ENCODE measurements at places on chromosomes 11 and 22.
A peak's percentile ranks its signal among the peaks of the same experiment; 100 is the strongest.

- no peak for DNase-seq
Observed at GRCh38 chr11:73946798-73947458, 3.9 kb upstream of the DNAJB13 start.

DNA sequence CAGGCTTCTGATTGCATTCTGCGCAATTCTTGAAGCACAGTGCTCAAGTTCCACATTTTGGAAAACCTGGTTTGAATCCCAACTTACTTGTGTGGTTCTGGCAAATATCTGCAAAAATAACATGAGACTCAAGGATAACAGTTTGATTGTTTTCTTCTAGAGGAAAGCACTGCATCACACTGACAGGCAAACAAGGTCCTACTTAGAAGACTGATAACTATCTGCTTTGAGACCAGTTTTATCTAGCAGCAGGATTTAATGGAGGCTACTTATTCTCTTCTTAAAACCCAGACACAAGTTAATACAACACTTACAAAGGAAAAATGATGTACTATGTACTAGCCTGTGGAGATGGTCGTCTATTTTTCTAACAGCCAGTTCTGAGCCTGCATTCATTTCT is 41.4 kb downstream of the RIC3 start:
- DNase-seq: no peak

- DNase-seq: peak; percentile 29
Observed at GRCh38 chr11:88484873-88485621, 147.5 kb upstream of the CTSC start.

GRCh38 chr11:61910187-61911127 is 6.9 kb downstream of the RAB3IL1 start:
- DNase-seq: no peak

DNA sequence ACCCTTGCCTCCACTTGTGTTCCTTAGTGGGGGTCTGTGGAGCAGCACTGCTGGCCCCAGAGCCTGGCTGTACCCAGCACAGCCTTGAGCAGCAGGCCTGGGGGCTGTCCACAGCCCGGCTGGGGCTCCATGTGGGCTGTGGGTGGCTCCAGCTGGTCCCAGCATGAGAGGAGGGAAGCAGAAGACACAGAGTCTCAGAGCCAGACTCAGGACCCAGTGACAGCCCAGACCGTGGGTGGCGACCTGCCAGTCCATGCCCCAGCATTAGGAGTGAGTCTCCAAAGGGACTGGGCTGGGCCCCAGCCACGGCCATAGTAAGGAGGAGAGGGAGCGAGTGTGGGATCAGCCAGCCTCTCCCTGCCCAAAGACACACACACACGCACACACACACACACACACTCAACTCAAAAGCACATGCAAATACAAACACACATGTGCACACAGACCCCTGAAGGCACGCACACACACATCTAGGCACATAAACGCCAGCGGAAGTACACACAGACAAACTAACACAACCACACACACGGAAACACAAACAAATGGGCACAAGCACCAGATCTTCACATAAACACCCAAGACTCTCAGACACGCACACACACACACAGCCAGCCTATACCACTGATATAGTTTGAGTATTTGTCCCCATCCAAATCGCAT is 16.7 kb upstream of the LRRC10B start:
- no peak for DNase-seq

- DNase-seq: peak; percentile 68
Observed at GRCh38 chr11:75325713-75326438, 25.6 kb downstream of the ARRB1 start.

DNA sequence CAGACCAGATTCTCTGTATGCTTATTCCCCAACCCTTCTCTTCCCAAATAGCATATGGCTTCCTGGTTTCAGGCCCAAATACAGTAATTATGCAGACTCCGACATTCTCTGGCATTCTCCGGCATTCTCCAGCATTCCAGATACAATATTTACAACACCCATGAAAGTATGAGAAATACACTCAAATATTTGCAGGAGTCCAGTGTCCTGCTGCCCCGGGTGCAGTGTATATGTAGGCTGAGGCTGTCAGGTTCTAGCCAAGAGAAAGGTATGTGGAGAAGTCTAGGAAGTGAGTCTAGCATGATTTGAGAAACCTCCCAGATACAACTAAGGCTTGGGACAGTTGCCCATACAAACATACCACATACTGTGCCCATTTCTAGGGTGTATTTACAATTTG is 160.7 kb downstream of the SOX6 start:
- DNase-seq: no peak

DNA sequence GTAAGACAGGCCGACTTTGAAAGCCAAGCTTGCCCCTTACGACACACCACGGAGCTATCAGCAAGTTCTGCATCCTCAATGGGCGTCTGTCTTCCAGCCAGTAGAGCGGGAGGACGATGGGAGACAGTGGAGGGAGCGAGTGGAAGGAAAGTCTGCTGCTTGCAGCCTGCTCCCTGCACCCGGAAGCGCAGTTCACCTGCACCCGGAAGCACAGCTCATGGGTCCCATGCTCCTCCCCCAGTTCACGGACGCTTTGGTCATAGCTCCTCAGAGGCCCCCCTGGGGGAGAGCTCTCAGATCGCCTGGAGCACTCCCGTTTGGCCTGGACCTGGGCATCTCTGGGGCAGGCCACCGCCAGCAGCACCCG is 51.3 kb downstream of the FBLN1 start:
- no peak for DNase-seq

GRCh38 chr11:75557666-75558494 is 4.2 kb upstream of the SERPINH1 start:
- no peak for DNase-seq

DNA sequence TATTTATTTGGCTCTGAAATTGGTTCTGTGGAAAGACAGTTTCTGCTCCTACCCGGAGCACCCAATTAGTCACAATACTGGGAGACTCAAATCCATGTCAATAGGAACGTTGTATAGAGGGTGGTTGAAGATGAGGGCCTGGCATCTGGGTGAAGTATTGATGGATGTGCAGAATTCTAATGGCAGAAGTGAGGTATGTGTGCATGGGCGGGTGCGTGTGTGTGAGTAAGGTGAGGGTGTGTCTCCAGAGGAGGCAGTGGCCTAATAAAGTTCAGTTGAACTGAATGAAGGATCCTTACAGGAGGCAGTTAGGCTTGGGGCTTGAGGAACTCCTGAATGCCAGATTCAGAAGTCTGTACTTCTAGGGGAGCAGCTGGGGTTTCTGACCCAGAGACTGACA is 71.8 kb upstream of the B3GAT1 start:
- DNase-seq: no peak

- DNase-seq: no peak
Observed at GRCh38 chr11:62015615-62016014, 48.2 kb upstream of the FTH1 start.

GRCh38 chr11:20362481-20362880 is 1.0 kb upstream of the HTATIP2 start:
- DNase-seq: no peak

DNA sequence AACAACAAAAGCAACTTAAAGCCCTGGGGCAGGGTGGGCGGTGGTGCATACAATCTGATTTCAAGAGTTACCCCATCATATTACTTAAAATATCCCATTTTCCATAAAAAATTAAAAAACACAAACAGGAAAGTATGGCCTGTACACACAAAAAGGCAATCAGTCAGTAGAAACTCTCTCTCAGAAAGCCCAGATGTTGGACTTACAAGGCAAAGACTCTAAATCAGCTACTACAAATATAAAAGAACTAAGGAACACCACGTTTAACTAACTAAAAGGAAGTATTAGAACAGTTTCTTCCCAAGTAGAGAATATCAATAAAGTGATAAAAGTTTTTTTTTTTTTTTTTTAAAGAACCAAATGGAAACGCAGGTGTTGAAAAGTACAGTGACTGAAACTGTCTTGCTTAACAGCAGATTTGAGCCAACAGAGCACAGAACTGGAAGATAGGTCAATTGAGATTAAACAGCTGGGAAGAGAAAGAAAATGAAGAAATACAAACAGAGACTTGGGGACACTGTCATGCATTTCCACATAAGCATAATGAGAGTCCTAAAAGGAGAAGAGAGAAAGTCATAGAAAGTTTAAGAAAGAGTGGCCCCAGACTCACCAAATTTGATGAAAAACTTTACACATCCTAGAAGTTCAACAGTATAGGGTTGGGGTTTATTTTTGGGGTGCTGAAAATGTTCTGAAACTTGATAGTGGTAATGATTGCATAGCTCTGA is 8.6 kb downstream of the SC5D start:
- no peak for DNase-seq

- DNase-seq: no peak
Observed at GRCh38 chr11:14783788-14784187, 108.2 kb downstream of the CYP2R1 start.

- DNase-seq: no peak
Observed at GRCh38 chr11:44963136-44963535, 12.5 kb upstream of the TP53I11 start.

DNA sequence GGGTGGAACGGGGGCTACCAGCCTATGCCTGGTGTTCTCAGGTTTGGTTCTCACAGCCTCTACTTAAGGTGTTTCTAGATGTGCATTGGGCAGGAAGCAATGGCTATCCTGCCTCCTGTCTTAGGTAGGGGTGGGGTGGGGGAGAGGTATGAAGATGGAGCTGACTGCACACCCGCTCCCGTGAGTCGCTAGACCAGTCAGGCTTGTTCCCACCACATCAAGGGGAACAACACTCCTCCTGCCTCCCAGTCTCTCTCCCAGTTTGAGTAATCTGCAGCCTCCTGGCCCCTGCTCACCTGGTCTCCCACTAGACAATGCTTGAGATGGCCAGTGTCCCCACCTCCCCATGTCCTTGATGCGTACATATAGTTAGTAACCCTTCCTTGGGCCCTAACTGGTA is 79.3 kb upstream of the TENM4 start:
- DNase-seq: no peak

GRCh38 chr22:31972180-31972579 is 27.8 kb downstream of the YWHAH start:
- no peak for DNase-seq

DNA sequence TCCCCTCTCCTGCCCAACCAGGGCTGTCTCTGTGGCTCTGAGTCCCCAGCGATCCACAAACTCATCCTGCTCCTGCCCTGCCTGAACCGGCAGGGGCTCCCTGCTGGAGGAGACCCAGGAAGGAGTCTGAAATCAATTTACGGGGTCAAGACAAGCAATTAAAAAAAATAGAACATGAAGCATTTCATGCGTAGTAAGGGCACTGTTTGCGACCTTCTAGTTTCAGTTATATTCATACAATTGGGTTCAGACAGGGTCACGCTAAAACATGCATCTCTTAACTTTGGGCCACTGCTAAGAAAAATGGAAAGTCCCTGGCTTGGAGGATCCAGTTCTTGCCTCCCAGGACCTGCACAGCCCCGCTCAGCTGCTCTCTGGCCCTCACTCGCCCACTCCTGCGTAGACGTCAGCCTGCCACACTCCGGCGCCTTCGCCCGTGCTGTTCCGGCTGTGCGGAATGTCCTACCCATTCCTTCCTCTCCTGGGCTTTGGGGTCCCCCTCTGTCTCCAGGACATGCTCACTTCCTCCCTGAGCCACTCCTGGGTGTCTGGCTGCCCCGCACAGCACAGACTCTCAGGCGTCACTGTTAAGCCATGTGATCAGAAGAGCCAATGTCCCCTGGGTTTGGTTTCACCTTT is 12.8 kb downstream of the NFAM1 start:
- DNase-seq: no peak

DNA sequence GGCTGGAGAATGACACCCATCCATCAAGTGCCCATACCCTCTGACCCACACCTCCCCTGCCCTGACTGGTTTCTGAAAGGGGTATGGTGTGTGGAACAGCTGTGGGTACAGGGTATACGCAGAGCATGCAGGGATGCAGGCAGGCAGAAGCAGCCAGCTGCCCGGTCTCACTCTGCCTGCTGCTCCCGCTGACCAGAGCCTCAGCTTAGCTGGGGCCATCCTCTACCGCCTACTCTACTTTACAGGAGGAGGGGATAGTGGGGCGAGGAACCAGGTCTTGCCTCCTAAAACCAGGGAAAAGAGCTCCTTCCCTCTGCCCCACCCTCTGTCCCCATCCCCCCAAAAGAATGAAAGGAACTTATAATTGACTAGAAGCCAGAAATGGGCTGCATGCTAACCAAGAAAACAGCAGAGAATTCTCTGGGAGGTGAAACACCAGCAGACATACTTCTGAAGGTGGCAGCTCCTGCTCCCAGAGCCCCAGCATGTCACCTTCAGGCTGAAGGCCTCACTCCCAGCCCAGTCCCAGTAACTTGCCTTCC is 13.0 kb upstream of the CHRM4 start:
- DNase-seq: no peak

GRCh38 chr11:72585762-72586311 is 88.4 kb downstream of the PDE2A start:
- DNase-seq: peak; percentile 55

DNA sequence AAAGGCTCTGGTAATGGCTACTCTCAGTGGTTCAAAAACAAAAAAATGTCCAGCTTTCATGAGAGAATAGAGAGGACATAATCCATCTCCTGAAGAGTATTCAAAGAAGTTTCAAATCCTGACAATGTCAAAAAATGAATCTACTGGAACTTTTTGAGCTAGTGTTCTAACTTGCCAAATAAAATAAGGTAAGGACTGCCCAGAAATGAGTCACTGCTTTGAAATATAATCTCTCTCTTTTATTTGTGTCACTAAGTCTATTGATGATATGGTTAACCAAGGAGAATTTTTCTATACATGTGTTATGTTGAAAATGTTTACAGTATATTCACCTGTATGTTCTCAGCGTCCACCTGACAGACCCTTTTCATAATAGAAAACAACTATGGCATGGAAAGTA is 3.4 kb downstream of the GUCY1A2 start:
- no peak for DNase-seq

- no peak for DNase-seq
Observed at GRCh38 chr11:103832762-103833161, 203.7 kb upstream of the DDI1 start.

Measured in activated naive CD4-positive, alpha-beta T cell treated with Interleukin-2 at 50 U/mL for 16 hours (primary cell).